ENCODE measurements at places on chromosomes 4 and X. TPM values are rescaled to one million over a fixed set of nuclear protein-coding genes. Genes with fewer than 3 reads are reported as not detected.

The CFAP47 gene
- total RNA-seq = not detected

The F8A1 gene
- 30.6 TPM for total RNA-seq

The ZNF141 gene
- 9.2 TPM for total RNA-seq

The PCDH10 gene
- total RNA-seq = 0.05 TPM

The UCHL1 gene
- 4.8 TPM for total RNA-seq

The LONRF3 gene
- total RNA-seq = 4.2 TPM

The FOXO4 gene
- 56.3 TPM for total RNA-seq

The TMPRSS11F gene
- not detected for total RNA-seq

The SMIM31 gene
- not detected for total RNA-seq

The GTPBP6 gene
- total RNA-seq = 51.9 TPM

GRCh38 chrX:136747003-136747986 is 33.4 kb downstream of the ARHGEF6 start:
- no peak for DNase-seq

GRCh38 chrX:136227074-136227473 is 24.1 kb downstream of the MAP7D3 start:
- no peak for DNase-seq

- no peak for DNase-seq
These were observed 480 bp upstream of the RADX start for GRCh38 chrX:106611317-106611678.

GRCh38 chr4:25343671-25344070 is 31.1 kb downstream of the ZCCHC4 start:
- DNase-seq = no peak

GRCh38 chr4:74038425-74039314 is at the start of gene CXCL3:
TSS of gene CXCL3 (minus strand) at chr4:74038689. CDS start at chr4:74038611, 78 bp downstream.
- DNase-seq = peak; percentile 82

GRCh38 chr4:183014361-183015084 is 84.5 kb upstream of the WWC2 start:
- peak; percentile 64 for DNase-seq

DNA sequence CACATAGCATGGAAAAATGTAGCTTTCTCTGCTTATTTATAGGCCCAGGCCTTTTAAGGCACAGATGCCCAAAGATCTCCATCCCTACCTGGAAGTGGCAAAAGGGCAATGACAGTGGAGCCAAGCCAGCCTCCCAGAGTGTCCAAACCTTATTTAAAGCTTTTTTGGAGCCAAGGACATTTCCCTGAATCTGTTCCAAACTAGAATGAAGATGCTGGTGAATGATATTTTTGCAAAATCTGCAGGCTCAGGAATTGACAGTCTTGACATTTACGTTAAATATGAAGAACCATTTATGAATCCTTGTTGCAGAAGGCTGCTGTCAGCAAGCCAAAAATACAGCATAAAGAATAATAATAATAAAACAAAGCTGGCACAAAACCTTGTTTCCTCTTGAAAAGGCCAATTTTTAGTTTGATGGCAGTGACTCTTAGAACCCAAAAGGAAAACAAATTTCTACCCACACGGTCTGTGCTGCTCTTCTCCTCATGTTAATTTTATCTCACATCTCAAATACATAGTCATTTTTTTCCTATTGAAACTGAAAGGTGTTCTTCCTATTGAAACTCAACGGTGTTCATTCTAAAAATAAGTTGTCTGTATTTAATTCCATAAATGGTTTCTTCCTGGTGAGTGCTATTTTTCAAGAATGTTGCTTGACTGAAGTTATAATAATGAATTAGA is 206.3 kb upstream of the TBL1X start:
- DNase-seq = no peak

- no peak for DNase-seq
These were observed 146.7 kb downstream of the SH3KBP1 start for GRCh38 chrX:19740744-19741143.

GRCh38 chrX:16924631-16925480 is 21.6 kb upstream of the REPS2 start:
- no peak for DNase-seq

DNA sequence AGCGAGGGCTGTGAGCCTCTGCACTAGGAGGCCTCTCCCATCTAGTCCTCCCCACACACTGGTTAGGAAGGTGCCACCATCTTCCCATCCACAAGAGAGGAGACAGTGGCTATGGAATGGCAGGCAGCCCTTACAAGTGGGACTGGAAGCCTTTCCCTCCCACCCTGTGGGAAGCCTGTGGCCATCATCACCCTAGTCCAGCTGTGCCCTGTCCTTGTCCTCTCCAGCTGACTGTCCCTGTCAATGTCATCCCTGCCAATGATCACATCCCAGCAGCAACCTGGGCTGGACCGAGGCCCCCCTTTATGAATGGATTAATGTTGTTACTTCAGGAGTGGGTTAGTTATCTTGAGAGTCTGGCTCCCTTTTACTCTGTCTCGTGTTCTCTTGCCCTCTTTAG is 52.8 kb downstream of the NYX start:
- no peak for DNase-seq

- no peak for DNase-seq
These were observed 3.9 kb downstream of the AVPR2 start for GRCh38 chrX:153908219-153908860.

- no peak for DNase-seq
These were observed 580.0 kb downstream of the GALNTL6 start for GRCh38 chr4:172393220-172393619.

- no peak for DNase-seq
These were observed 23.0 kb upstream of the FGF5 start for GRCh38 chr4:80243274-80244018.

DNA sequence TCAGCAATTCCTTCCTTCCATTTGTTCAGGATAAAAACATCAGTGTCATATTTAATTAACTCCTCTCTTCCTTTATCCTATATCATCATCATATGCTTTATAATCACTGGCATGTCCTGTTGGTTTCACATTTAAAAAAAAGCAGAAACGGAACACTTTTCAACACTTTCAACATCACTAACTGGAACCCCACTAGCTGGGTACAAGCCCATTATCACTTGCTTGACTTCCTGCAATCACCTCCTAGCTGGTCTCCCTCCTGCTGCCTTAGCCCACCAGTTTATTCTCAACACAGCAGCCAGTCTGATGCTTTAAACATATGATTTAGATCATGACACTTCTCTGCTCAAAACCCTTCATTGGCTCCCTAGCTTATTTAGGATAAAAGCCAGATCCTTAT is 116.4 kb upstream of the LSM6 start:
- no peak for DNase-seq

- no peak for DNase-seq
These were observed 94.5 kb upstream of the EOLA2 start for GRCh38 chrX:150032742-150033141.

GRCh38 chrX:39910651-39911050 is 187.1 kb downstream of the BCOR start:
- no peak for DNase-seq

DNA sequence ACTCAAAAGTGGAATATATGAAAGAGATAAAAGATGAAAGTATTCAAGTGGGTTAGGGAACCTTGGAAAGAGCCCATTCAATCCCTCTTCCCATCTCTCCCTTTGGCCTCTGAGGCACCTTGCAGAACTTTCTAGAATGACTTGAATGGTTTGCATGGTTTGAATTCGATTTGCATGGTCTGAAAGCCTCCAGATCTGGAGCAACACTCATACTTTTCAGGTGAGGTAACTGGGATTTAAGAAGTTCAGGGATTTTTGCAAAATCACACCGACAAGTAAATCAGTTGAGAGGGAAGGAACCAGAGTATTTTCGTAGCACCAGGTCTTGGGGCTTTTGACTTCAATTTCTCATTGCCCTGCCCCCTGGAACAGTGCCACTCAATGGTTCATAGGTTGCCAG is 476.0 kb upstream of the FTHL17 start:
- DNase-seq = no peak

DNA sequence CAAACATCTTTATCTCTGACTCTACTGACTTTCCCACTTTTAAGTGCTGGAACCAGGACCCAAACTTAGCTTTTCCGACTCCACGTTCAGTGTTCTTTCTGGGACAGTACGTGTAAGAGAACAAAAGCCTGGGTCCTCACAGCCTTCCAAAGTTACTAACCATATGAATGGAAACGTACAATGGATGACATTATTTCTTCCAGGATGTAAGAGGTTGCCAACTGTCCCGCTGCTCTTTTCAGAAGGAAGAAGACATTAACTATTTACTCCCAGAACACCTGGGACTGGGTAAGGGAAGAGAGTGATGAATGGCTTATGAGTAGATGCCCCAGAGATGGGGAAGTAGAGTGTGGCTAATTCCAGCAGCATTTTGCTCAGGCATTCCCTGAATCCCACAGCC is 114.7 kb downstream of the TRAPPC11 start:
- no peak for DNase-seq

DNA sequence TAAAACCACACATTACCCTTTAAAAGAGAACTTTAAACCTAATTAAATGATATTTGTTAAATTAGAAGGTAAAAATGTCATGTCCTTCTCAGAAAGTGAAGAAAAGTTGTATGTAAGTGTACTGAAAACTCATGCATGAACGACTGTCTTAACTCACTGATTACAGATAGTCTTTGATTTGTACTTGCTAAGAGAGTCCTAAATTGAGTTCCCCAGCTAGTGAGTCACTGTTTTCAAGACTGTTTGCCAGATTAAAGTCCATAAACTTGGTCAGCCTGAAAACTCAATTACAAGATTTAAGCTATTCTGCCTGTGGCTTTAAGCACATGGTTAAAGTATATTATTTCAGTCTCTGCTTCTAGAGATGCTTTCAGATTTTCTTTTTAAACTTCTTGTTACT is 124.9 kb upstream of the ZCCHC13 start:
- DNase-seq = no peak

Data from left ventricle myocardium superior (tissue), 1 donor.